NCI-H446 (cell line): ENCODE measurements at places on chromosomes 12 and 14.

GRCh38 chr12:98053202-98053601, 462.2 kb upstream of the TMPO start:
- DNase-seq, result no peak

DNA sequence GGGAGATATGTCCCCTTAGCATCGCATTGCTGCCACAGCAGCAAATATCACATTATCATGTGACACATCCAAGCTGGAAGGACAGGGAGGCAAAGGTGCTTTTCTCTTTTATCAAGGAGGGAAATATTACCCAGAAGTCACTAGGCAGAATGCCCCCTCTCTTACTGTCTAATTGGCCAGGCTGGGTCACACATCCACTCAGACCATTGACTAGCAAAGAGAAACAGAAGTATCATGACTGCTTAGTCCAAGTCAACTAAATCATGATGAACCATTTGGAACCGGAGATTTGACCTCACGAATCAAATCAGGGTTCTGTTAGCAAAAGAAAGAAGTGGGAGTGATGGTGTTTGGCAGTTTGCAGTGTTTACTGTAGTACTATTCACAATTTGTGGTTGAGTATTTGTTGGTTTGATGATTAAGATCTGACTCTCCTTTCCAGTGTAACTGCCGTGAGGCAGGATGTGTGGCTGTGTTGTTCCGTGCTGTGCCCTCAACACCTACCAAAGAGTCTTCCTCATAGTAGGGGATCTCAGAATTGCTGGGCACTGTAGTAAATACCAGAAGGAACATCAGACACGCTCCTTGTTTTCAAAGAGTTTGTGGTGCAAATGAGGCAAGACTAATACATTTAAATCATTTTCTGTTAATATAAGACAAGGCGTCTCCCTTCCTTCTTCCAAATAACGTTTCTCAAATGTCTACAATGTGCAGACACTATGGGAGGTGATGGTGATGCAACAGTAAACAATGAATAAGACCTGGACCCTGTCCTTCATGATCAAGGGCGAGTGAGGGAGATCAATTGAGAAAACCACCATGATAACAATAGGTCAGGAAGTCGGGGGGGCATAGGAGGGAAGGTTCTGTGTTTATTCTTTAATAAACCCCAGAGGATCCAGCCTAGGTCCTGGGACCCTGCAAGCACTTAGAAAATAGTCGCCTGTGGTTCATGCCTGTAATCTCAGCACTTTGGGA, 194.4 kb upstream of the CRY1 start:
- DNase-seq, result no peak

- DNase-seq, result no peak
Measured at GRCh38 chr12:29562110-29562804, 64.8 kb upstream of the OVCH1 start.

GRCh38 chr12:54338698-54339296, 13.9 kb downstream of the COPZ1 start:
- DNase-seq, result no peak

DNA sequence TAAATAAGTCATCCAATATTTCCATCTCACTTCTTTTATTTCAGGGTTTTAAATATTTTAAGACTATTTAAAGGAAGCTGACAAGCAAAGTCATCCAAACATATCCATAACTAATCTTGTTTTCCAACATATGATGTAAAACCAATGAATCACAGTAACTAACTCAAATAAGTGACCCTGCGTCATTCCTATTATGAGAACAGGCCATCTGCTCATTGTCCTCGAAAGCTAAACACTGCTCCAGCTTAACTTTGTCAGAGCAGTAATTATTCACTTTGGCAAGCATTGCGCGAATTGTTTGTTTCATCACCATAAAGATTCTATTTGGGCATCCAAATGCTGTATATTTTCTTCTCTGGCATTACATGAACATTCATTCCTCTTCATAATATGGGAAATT, 99.1 kb downstream of the CAPZA3 start:
- peak; percentile 59 for DNase-seq

GRCh38 chr12:128611736-128612135, 212.0 kb downstream of the SLC15A4 start:
- DNase-seq, result no peak

- DNase-seq, result no peak
Measured at GRCh38 chr14:22268875-22269274, 320.1 kb downstream of the DAD1 start.

GRCh38 chr14:71709987-71710386, 222.2 kb upstream of the RGS6 start:
- DNase-seq, result no peak
